Smooth muscle cell of bladder (primary cell): ENCODE measurements at places on chromosomes 1 and 21. TPM values are rescaled to one million over a fixed set of nuclear protein-coding genes. Genes with fewer than 3 reads are reported as not detected.

Gene UBQLN4
- 8.8 and 9.4 TPM in 2 replicates for total RNA-seq

Gene CHIT1
- total RNA-seq, result 0.18 TPM in 1 of 2 replicates, not detected in the other

Gene QSOX1
- total RNA-seq, result 750 and 954 TPM in 2 replicates

Gene CRYAA
- total RNA-seq, result not detected in 2 replicates

Gene KCNJ10
- total RNA-seq, result under 0.01 TPM in 1 of 2 replicates, not detected in the other

Gene FCGR3A
- not detected in 2 replicates for total RNA-seq
